ENCODE measurements at places on chromosomes 13 and 19.

GRCh38 chr13:29861694-29862110 lies 11.3 kb upstream of the UBL3 start:
- DNase-seq, result no peak

DNA sequence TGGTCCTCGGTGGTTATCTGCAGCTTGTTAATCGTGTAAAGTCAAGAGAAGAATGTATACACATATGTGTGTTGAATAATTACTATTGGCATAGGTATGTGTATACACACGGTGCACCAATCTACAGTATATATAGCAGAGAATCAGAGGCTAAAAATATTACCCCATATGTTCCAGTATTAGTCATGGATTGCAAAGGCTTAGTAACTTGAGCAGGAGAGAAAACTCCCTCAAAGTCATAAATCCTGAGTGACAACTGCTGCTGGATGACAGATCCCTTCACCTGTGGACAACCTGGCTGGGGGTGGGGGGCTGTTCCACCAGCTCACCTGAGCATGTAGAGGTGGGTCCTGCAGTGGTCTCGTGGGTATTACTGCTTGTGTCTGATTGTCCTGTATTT lies 185.0 kb downstream of the ZNF536 start:
- DNase-seq, result no peak

- no peak for DNase-seq
Measured at GRCh38 chr19:30711296-30711695, 339.1 kb downstream of the ZNF536 start.

DNA sequence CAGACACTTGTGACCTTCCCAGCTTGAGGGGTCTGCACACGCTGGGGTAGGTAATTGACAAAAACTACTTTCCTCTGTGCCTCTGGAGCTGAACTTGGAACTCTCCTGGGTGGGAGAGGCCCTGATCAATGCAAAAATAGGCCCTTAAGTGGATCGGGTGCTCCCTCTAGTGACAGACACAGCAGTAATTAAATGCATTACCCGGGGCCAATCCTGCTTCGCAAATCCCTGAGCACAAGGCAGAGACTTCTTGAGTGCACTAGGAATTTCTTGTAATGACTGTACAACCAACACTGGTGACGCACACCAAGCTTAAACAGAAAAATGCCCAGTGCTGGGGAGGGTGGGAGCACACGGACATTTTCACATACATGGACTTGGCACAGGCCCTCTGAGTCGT lies 10.6 kb upstream of the UBE2S start:
- DNase-seq, result no peak

DNA sequence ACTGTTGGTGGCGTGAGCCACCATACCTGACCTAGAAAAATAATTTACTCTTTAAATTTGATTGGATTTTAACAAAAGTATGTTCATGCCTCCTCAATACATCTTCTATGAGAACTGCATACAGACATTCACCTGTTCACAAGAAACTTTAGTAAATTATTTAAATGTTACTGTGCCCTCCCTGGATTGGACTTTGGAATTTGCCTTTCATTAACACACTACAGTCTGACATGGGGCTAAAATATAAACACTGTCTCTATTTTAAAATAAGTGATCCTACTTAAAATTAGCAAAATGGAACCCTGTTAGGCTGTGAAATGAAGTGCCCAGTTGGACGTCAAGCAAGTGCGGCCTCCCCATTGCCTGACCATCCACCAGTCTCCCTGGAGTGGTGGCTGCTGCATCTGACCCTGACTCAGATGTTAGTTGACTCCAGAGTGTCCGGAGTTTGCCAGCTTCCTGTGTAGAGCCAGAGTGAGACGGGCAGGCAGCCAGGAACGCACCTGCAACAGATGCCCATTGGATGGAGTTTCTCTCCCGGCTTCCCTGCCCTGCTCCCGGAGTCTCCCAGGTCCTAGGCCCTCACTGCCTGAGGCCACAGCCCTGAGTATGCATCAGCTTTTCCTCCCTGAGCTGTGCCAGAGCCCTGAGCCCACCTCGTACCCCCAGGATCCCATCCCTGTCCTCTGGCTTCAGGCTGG lies 45.9 kb upstream of the ATP11A start:
- no peak for DNase-seq

DNA sequence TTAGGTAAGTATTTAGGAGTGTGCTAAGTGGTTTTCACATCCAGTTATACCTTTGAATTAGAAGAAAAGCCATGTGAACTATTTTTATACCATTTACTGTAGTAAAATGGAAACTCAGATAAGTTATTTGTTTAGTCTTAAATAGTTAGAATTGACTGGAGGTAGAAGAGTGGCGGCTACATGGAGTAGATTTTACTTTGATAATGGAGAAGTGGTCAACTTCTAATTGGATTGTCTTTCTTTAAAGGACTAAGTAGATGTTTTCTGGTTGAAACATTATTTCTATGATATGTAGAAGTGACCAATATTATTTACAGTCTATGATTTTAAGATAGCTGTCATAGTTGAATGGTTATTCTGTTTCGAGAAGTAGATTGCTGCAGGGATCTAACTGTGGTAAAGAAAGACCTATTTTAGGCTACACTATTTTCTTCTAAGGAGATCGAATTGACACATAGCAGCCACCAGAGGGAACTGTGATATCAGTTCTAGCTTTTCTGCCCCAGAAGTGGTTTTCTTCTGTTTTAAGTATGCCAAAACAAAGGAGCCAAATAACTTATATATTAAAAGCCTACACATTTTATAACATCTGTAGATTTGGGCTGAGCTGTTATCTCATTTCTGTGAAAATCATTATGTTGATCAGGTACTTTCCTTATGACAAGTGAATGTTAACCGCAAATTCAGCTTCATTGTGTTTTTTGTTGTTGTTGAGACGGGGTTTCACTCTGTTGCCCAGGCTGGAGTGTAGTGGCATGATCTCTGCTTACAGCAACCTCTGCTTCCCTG lies 26.1 kb downstream of the ZMYM2 start:
- no peak for DNase-seq

- DNase-seq, result no peak
Measured at GRCh38 chr19:48628486-48629296, 8.5 kb downstream of the DBP start.

- no peak for DNase-seq
Measured at GRCh38 chr19:29324717-29325116, 111.8 kb upstream of the UQCRFS1 start.

GRCh38 chr19:53094754-53095575 lies 8.3 kb downstream of the ZNF160 start:
- no peak for DNase-seq

DNA sequence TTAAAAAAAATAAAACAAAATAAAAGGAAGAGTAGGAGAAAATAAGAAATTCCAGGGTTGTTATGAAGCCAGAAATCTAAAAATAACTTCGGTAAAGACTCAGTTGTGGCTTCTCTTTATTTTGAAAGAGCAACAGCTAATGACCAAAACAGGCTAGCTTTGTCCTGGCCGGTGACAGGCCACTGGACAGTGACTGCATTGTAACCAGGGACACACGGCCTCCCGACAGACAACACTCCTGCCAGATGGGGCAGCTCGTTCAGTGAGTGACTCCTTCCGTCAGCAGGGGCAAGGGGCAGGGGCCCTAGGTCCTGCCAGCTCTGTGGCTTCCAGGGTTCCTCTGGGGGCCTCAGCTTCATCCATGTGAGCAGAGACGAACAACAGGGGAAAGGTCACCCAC lies 173.4 kb downstream of the KATNAL1 start:
- no peak for DNase-seq

DNA sequence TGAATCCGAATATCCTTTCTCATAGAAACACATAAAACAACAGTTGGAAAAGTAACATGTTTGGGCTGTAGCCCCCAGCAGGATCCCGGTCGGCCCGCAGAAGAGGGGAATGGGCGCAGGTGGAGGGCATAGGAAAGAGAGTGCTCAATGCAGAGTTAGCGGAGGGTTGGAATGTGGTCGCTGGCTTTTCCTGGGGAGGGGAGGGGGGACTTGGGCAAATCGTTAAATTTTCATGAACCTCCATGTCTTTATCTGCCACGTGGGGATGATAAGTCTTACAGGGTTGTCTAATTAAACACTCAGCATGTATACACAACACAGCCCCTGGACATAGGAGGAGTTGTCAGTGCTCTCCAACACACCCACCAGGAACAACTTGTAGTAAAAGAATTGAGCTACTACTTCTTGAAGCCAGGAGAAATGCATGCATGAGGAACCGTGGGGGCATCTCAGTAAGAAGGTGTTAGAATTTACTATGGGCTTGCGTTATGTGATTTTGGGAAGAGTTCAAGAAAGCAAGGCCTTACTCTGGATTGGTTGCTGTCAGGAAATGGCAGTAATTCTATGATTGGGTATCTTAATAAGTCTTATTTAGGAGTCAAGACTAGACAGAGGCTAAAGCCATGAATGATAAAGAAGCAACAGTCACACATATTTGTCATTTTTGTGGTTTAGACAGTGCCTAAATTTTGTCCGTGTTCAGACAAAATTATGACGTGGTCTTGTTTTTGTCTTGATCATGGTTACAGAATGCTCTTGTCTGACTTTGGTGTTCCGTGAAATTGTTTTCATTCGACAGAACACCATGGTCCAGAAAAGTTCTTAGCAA lies 671 bp upstream of the SLC46A3 start:
- no peak for DNase-seq

DNA sequence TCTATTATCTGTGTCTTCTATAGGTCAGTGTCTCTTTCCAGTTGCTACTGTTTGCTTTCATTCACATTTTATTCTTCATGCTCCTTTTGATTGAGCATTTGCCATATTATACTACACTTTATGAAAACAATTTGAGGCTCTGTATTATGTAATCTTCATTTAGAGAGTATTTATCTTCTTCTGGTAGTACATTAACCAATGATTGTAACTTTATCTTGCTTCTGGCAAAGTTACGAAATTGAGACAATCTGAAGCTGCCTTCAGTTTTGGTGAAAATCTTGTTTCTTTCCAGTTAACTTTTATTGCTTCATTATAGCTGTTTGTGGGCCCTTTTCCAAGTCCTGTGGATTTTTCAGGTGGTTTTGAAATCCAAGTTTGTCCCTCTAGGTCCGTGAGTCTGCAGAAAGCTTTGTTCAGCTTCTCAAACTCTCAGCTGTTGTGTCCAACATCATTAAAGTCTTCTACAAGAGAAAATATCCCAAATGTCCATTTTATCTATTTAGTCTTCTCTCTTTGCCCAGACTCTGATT lies 1255.4 kb upstream of the SPRY2 start:
- no peak for DNase-seq

- no peak for DNase-seq
Measured at GRCh38 chr13:20191311-20192157, 1.2 kb downstream of the GJB2 start.

- no peak for DNase-seq
Measured at GRCh38 chr19:53172889-53173288, 14.0 kb upstream of the ZNF347 start.

DNA sequence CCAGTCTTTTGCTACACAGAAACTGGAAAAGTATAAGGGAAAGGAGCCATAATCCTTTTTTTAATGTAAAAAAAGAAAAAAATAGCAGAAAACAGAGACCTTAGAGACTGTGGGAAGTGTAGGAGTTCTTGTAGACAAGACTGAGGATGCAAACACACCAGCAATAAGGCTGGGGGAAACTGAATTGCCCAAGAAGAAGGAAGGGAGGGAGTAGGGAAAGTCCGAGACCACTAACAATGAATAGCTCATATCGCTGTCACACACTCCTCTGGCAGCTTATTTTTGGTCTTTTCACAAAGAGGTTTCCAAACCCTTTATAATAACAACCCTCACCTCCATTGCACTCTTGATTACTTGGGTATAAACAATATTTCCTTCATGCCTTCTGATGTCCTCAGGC lies 952.0 kb downstream of the SLITRK5 start:
- no peak for DNase-seq

DNA sequence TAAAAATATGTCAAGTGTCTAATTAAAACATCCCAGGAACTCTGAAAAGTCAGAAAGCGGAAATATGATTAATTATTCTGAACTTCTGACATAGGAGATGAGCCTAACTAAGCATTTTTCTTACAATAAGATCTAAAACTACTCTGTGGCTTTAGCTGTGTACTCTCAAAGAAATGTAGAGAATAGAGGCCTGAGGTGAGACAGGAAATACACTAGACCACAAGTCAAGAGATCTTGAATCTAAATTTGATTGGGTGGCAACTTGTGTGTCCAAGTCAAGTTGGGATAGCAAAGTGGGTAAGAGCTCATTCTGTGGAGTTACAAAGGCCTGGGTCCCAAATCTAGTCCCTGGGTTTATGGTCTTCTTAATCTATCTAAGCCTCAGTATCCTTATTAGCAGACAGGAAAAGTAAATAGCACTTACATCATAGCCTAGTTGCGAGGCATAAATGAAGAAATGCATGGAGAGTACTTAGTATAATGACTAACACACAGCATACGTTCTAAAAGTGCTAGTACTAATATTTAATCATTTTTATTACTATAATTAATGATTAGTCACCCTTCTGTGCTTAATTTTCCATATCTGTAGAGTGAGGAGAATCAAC lies 9.4 kb upstream of the LRRC63 start:
- no peak for DNase-seq

GRCh38 chr19:47428177-47428894 lies 9.0 kb upstream of the MEIS3 start:
- peak; percentile 89 for DNase-seq

DNA sequence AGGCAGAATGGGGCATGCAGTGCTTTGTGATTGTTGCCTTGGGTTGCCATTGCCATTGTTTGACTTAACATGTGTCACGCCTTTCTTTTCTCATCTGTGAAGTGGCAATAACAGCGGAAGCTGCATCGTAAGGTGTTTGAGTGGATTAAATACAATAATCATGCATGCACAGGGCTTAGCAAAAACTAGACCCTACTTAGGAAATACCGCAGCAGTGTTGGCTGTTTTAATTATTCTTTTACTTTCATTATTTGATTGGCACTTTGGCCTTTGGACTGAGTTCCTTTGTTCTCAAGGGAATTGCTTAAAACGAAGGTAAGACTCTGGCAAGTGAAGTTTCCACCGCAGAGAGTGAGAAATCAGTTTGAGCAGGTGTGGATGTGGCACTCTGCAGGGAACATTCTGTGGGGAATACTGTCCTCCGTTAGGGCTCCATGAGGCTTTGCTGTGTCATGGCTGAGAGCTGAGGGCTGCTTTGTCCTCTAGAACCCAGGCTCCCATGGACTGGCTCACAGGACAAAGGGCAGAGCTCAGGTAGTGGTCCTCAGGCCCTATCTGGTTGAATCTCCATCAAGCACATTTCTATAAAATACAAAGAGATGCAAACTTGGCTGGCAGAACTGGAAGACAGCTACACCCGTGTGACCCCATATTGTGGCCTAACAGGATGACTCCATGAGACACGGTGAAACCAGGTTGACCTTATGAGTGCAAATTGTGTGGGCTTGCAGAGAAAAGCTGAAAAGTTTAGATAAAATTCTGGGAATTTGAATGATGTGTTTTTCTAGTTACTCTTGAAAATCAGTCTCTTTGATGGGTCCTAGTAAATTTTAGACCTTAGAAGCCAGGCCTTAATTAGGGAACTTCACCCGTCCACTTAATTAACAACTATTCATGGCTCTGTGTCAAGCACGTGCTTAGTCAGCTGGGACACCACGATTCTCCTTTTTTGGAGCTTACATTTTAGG lies 407.2 kb downstream of the KCNRG start:
- DNase-seq, result no peak

GRCh38 chr13:73069206-73069805 lies 10.5 kb downstream of the KLF5 start:
- no peak for DNase-seq

All from anterior cingulate cortex (tissue), 58 donors.